ENCODE measurements at places on chromosomes 3 and 15.

GRCh38 chr15:99441444-99441800 lies 124.4 kb upstream of the MEF2A start:
- H3K27me3 ChIP-seq = peaks cover 2% of the 10 kb centered on the region
- H3K36me3 ChIP-seq = no peaks in the 10 kb centered on the region
- H3K27ac ChIP-seq = no peak overlapping the region
- no peak for DNase-seq
- H3K4me3 ChIP-seq = no peak overlapping the region

DNA sequence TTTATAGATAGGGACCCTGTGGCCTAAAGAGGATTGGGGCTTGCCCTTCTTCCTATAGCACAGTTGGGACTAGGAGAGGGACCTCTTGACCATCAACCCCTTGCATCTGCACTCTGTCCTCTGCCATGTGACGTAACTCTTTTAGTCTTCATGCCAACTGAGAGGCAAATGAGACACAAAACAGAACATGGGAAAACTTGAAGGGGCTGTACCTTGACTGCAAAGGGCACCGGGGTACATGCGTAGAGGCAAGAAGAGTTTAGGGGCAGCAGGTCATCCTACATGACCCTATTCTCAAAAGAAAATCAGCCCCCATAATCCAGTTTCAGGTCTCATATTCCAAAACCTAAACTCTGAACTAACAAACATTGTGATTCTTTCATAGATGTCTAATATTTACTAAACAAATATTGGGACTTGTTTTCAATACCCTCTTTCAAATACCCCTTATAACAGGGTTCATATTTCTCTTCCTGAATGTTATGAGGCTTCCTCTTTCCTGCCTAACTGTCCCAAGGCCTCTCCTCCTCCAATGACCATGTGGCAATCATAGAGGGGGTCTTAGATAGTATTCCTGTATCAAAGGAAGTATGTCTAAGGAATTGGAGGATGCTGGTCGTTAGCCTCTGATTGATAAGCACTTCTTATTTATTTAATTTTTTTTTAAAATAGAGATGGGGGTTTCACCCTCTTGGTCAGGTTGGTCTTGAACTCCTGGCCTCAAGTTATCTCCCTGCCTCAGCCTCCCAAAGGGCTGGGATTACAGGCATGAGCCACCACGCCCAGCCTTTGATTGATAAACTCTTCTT lies 20.6 kb downstream of the ACKR2 start:
- no peak overlapping the region for H3K4me3 ChIP-seq
- no peaks in the 10 kb centered on the region for H3K36me3 ChIP-seq
- peaks cover 10% of the 10 kb centered on the region for H3K4me1 ChIP-seq
- DNase-seq = no peak
- H3K27me3 ChIP-seq = peaks cover 25% of the 10 kb centered on the region

DNA sequence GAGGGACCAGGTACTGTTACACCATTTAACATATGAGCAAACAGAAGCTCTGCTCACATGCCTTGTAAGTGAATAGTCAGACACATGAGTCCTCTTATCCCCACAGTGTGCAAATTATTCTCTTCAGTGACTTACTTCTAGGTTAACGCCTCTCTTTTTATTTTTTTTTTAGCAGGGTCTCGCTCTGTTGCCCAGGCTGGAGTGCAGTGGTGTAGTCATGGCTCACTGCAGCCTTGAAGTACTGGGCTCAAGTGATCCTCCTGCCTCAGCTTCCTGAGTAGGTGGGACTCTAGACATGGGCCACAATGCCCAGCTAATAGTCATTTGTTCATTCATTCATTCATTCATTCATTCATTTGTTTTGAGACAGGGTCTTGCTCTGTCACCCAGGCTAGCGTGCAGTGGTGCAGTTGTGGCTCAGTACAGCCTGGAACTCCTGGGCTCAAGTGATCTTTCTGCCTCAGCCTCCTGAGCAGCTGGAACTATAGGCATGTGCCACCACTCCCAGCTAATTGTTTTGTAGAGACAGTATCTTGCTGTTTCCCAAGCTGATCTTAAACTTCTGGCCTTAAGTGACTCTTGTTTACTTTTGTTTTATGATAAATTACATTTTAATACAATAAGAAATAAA lies 94.7 kb downstream of the LRRC28 start:
- peaks cover 5% of the 10 kb centered on the region for H3K36me3 ChIP-seq
- no peak overlapping the region for H3K4me3 ChIP-seq
- no peak for DNase-seq
- no peak overlapping the region for H3K27ac ChIP-seq
- H3K4me1 ChIP-seq = peaks cover 12% of the 10 kb centered on the region

- no peak for DNase-seq
- H3K27ac ChIP-seq = peak overlapping the region; percentile 30
- H3K27me3 ChIP-seq = no peaks in the 10 kb centered on the region
- peaks cover 65% of the 10 kb centered on the region for H3K4me1 ChIP-seq
- H3K4me3 ChIP-seq = no peak overlapping the region
- H3K36me3 ChIP-seq = peaks cover 89% of the 10 kb centered on the region
Observed at GRCh38 chr3:150756491-150757059, 6.4 kb downstream of the SIAH2 start.

GRCh38 chr3:42732829-42733459 lies 30.3 kb upstream of the HHATL start:
- H3K4me1 ChIP-seq = no peaks in the 10 kb centered on the region
- H3K4me3 ChIP-seq = no peak overlapping the region
- no peaks in the 10 kb centered on the region for H3K36me3 ChIP-seq
- no peak for DNase-seq
- H3K27me3 ChIP-seq = peaks cover 3% of the 10 kb centered on the region

DNA sequence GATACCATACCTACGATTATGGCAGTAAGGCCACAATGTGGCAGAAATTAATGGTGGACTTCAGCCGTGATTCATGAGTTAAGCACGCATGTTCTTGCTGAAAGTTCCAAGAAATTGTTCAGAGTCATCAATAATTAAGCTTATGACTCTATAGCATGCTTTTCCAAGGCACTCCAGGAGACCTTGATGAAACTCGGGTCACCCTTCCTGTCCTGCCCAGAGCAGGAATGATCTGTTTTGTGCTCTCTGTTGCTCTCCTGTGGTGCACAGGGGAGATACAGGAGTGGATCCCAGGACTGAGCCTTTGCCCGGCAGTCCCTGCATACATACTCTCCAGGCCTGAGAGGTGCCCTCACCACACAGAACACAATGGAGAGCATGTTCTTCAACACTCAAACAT lies 141.6 kb upstream of the SLC2A2 start:
- peaks cover 18% of the 10 kb centered on the region for H3K4me1 ChIP-seq
- peaks cover 67% of the 10 kb centered on the region for H3K36me3 ChIP-seq

DNA sequence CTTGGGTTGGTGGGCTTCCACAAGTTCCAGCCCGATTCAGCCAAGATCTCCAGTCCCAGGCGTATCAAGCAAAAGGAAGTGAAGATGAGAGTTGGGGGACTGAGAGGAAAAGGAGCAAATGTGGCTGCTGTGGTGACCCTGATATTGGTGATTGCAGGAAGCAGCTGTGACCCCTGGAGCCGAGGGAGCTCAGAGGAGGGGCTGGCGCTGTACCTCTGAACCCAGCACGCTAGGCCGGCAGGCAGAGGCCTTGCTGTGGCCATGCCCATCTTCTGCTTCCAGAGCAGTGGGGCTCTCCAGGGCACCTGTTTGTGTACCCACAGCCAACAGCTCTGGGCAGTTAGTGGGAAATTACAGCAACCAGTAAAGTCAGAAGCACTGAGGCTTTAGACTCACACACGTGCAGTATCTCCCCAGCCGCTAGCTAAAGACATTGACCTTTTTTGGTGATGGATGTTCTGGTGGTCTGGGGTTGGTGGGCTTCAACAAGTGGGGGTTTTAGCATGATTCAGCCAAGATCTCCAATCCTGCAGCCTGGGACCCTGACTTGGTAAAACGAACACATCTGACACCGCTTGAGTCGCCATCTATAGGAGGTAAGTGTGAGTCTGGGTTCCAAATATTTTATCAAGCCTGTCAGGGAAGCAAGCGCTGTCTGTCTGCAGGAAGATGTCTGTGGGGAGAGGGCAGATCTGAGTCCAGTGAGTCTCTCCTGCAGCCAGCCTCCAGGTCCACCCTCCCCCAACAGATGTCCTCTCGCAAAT lies 33.1 kb downstream of the TM2D3 start:
- no peak overlapping the region for H3K27ac ChIP-seq
- no peaks in the 10 kb centered on the region for H3K27me3 ChIP-seq
- H3K36me3 ChIP-seq = peaks cover 5% of the 10 kb centered on the region
- no peak for DNase-seq
